ENCODE measurements at places on chromosomes 1 and 21.

DNA sequence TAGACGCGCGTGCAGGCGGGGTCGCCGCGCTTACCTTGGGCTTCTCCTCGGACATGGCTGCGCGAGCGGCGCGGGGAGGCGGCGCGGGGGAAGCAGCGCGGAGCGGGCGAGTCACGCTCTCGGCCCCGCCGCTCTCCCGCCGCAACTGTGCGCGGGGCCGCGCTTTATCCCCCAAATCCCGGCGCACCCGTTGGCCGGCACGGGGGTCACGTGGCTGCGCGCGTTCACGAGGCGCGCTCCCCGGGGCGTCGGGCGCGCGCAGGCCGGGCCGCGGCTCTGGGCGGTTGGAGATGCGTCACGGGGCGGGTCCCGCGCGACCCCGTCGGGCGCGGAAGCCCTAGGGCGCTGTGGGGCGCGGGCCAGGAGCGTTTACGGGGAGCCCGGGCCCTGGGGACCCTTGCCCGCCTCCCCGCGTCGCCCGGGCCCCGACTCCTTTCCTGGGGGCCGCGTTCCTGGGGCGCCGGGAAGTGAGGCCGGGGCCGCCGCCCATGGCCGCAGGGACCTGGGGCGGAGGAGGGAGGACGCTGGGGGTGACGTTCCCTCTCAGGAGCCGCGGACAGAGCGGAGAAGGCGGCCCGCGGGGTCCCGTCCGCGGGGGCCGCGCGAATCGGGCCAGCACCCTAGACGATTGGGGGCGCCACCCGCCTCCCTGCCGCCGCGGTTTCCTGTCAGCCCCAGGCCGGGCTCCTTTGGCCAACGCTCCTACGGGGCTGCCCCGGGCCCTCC, at the start of gene SUMO3:
TSS of gene SUMO3 (minus strand) at position 149 of the 726 bp plus-strand sequence. CDS start at position 55, 94 bp downstream.
- DNase-seq: peak; percentile 79

- DNase-seq: no peak
These were observed 15.7 kb upstream of the PHC2 start for GRCh38 chr1:33446590-33446989.

DNA sequence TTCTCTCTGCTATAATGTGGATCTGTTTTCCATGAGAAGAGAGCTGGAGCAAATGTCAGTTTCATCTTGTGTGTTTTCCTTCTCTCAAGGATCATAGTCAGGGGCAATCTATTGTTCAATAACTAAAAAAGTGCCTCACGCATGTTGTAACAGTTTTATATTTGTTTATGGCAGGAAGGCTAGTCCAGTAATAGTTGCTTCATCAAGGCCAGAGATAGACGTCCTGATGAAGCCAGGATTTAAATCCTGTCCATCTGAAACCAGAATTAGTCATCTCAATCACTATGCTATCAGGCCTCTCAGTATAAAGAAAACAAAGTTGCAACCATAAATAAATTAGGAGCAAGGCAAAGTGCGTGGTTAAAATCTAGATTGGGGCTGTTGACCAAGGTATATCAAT, 30.2 kb upstream of the DUSP10 start:
- no peak for DNase-seq

- DNase-seq: no peak
These were observed 7.1 kb downstream of the TCP10L start for GRCh38 chr21:32578107-32578691.

- DNase-seq: no peak
These were observed 57.1 kb downstream of the RNF187 start for GRCh38 chr1:228544021-228544850.

DNA sequence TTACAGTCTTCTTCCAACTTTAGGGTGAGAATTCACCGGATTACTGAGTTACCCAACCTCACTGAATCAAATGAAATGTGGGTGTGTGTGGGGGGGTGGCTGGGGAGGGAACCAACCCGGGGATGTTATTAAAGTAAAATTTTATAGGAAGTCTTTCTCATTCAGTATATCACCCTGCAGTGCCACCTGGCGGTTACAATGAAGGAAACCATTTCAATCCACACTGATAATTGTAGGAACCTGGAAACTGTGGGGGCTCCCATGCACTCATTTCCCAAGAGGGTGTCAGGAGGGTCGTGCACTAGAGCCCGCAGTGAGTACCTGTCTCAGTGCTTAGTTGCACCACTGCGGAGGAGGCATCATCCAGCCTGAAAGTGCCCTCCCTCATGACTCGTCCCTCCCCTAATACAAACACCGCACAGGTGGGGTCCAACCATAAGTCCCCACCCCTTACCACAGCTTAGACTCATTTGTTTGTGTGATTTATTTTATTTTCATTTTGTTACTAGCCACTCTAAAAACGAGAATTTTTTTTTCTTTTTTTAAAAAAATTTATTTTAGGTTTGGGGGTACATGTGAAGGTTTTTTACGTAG, 29.1 kb upstream of the IGSF5 start:
- peak; percentile 65 for DNase-seq

DNA sequence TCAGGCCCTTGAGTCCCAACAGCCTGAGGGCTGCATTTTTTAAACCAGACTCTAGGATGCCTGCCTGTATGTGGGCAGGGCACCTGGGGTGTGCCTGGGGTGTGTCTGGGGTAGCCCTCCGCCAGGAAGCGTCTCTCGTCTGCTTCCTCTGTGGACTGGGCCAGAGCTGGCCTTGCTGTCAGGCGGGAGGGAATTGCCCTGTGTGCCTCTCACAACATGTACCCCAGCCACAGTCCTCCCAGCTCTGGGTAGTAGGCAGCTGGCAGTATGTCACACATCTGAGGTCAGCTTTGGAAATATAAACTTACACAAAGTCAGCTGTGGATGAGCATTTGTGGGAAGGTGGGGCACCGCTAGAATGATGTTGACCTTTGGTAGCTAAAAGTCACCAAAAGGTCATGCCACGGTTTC, 13.0 kb downstream of the TRAF5 start:
- no peak for DNase-seq

DNA sequence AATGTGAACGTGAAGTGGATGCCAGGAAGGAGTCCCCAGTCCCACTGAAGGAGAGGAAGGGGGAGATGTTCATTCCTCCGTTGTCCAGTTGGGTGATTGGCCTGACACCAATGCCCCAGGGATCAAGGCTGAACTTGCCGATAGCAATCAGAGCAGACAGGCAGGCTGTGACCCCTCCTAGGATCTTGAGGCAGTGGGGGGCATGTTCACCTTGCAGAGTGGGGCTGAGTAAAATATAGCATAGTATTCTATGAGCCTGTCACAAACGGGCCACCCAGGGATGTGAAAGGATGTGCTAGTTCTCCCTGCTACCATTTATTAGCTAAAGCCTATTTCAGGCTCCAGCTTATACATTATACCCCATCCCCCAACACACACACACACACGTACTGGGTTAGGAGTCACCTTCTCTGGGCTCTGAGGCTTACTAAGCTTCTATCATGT, 80.7 kb upstream of the CD34 start:
- DNase-seq: no peak

GRCh38 chr1:221891708-221892107, 149.8 kb upstream of the DUSP10 start:
- no peak for DNase-seq
